ENCODE measurements at places on chromosomes 1 and 21.

- DNase-seq, result peak; percentile 28
Measured at GRCh38 chr1:149849947-149850360, 49.4 kb upstream of the BOLA1 start.

DNA sequence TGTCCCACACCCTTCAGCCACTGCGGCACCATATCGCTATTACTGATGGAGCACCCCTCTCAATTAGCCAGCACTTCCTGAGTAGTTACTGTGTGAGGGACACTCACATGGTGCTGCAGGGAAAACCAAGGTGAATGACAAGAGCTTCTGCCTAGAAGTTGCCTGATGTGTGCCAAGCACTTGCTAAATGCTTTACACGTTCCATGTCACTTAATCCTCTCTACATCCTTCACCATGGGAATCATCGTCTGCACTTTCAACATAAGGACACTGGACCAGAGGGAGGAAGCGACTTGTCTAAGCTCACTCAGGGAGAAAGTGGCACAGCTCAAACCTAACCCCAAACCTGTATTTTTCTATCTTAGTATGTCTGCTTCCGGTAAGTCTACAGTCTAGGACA lies 344.8 kb downstream of the SIPA1L2 start:
- DNase-seq, result no peak

DNA sequence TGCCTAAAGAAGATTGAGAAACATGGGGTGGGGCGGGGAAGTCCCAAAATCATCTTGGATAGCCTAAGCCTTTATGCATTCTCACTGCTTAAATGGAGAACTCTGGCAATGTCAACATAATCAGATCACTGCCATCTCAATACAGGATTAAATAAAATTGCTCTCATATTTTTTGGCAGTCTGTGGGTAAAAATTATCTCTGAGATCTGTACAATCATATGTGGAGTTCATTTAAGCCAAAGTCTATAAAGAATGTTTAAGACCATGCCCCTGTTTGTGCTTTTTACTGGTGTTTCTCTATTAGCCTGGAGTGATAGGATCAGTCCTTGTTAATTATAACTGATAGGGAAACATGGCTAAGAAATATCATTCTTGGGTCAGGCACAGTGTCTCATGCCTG lies 136.3 kb downstream of the GPR52 start:
- no peak for DNase-seq

DNA sequence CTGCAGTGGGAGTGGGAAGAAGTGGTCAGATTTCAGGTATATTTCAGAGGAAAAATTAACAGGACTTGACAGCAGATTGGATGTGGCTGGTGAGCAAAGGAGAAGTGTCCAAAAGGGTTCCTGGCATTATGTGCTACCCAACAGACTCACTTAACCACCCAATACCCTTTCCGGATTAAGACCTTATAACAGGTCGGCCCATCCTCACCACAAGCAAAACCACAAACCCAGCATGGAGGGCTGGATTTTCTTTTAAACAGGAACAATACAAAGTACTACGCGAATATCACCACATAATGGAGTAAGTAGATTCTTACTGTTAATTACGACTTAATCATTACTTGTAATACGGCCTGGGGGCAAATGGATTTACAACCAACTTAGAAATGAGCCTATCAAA lies 59.2 kb downstream of the WDR64 start:
- DNase-seq, result no peak

DNA sequence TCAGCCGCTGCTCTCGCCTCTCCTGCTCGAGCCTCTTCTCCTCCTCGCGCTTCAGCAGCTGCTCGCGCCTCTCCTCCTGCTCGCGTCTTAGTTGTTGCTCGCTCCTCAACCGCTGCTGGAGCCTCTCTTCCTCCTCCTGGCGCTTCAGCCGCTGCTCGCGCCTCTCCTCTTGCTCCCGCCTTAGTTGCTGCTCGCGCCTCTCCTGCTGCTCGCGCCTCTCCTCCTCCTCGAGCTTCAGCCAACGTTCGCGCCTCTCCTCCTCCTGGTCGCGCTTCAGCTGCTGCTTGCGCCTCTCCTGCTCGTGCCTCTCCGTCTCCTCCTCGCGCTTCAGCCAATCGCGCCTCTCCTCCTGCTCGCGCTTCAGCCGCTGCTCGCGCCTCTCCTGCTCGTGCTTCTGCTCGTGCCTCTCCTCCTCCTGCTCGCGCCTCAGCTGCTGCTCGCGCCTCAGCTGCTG lies 3.7 kb downstream of the TCHH start:
- DNase-seq, result peak; percentile 43

- DNase-seq, result peak; percentile 66
Measured at GRCh38 chr1:206794294-206794908, 22.1 kb upstream of the IL10 start.

GRCh38 chr1:31483012-31483946 lies 70.3 kb downstream of the SERINC2 start:
- no peak for DNase-seq

DNA sequence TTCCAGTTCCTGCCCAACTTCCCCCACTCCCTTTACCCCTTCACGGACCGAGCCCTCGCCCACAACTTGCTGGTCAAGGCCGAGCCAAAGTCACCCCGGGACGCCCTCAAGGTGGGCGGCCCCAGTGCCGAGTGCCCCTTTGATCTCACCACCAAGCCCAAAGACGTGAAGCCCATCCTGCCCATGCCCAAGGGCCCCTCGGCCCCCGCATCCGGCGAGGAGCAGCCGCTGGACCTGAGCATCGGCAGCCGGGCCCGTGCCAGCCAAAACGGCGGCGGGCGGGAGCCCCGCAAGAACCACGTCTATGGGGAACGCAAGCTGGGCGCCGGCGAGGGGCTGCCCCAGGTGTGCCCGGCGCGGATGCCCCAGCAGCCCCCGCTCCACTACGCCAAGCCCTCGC lies 42.1 kb upstream of the ARHGEF16 start:
- DNase-seq, result no peak

- DNase-seq, result no peak
Measured at GRCh38 chr1:94020764-94021579, 100.0 kb downstream of the ABCA4 start.

GRCh38 chr21:30769724-30770431 lies 14.7 kb upstream of the KRTAP21-1 start:
- DNase-seq, result no peak

Data from stimulated activated CD8-positive, alpha-beta memory T cell treated with anti-CD3 and anti-CD28 coated beads, Interleukin-4, amount 100 ng/mL, for 48 hours (primary cell).